Fibroblast of lung (primary cell): ENCODE measurements at places on chromosomes 6 and 20.

GRCh38 chr6:109024368-109024767, 70.3 kb downstream of the SESN1 start:
- peak; percentile 8 for DNase-seq

- peak; percentile 63 for DNase-seq
Observed at GRCh38 chr6:157461000-157461915, 80.3 kb downstream of the ZDHHC14 start.

GRCh38 chr20:58634521-58635278, 16.4 kb upstream of the STX16 start:
- peak; percentile 89 for DNase-seq

- DNase-seq = peak; percentile 56
Observed at GRCh38 chr6:122207794-122208193, 191.7 kb upstream of the HSF2 start.

DNA sequence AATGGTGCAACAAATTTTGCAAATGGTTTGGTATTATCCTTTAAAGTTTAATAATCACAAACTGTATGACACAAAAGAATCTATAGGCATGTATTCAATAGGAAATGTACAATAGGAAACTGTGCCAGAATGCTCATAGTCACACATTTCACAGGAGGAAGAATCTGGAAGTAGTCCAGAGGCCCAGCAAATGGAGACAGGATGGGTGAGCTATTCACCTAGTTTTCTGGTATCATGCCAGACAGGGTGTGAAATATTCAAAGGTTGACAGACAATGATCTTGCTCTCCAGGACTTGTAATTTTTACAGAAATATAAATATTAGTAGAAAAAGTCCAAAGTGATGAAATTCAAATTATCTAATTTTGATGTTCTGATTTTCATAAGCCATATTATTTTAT, 520.1 kb upstream of the IMPG1 start:
- DNase-seq = no peak

DNA sequence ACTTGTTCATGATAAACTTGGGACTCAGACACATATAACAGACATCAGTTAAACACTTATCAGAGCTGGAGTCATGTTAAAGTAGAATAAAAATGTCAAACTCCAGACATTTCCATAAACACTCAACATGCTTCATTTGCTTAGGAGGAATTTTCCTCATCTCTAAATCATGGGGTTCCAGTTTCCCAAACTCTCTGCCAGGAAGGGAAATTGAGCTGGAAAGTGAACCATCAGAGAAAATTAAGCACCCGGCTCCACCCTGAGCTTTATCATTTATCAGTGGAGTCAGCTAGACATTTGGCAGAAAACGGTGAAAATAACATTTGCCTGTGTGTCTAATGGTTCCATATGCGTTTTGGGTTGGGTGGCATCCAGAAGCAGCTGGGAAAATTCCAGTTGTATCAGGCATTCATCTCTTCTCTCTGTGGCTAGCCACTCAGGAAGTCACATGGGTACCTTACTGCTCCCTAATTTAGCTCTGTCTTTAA, 25.3 kb upstream of the ZNFX1 start:
- peak; percentile 89 for DNase-seq
